ENCODE measurements at places on chromosomes 5 and 9.

- DNase-seq, result no peak
Measured at GRCh38 chr9:7284517-7284916, 515.1 kb downstream of the DMAC1 start.

- DNase-seq, result no peak
Measured at GRCh38 chr5:89421035-89421434, 538.1 kb upstream of the MEF2C start.

DNA sequence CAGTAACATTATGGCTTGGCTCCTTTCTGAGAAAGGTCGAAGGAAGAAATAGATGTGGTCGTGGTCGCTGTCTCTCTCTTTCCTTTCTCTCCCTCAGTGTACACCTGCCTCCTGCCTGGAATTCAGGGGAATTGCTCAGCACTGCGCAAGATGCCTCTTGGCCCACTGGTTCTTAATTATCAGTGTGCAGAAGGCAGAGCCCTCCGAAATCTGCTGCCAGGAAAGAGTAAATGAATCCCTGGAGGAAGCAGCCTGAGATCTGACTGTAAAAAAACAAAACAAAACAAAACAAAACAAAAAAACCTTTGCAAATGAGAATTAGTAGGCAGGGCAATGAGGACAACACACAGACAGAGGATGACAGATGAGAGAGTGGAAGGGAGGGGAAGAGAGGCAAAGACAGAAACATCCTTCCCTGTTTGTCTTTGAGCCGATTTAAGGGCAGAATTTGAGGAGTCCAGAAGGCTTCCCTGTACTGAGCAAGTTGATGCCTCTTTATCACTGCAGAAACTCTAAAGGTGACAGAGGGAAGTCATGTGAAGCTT, 113.8 kb upstream of the PUM3 start:
- no peak for DNase-seq

DNA sequence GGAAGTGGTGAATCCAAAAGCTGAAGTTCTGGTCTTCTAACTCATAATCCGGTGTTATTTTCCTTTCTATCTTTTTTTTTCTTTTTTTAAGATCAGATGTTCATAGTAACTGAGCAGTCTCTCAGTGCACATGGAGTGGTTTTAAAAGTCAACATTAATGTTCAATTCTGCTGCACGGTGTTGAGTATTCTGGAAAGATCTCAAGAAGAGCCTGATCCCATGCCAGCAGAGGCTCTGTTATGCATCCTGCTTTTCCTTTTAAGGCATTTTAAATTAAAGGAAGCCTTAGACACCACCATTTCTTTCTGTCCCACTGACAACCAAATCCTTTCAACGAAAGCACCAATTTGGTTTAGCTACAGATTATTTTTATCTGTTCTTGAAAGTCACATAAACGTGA, 33.4 kb downstream of the SEMA5A start:
- DNase-seq, result no peak

GRCh38 chr9:126375386-126375785, 48.8 kb downstream of the MVB12B start:
- DNase-seq, result peak; percentile 52

Measured in retina (tissue), 1 donor.